ENCODE measurements at places on chromosomes 7 and 10.

GRCh38 chr10:117365612-117366011 lies 9.6 kb downstream of the PDZD8 start:
- DNase-seq, result no peak

DNA sequence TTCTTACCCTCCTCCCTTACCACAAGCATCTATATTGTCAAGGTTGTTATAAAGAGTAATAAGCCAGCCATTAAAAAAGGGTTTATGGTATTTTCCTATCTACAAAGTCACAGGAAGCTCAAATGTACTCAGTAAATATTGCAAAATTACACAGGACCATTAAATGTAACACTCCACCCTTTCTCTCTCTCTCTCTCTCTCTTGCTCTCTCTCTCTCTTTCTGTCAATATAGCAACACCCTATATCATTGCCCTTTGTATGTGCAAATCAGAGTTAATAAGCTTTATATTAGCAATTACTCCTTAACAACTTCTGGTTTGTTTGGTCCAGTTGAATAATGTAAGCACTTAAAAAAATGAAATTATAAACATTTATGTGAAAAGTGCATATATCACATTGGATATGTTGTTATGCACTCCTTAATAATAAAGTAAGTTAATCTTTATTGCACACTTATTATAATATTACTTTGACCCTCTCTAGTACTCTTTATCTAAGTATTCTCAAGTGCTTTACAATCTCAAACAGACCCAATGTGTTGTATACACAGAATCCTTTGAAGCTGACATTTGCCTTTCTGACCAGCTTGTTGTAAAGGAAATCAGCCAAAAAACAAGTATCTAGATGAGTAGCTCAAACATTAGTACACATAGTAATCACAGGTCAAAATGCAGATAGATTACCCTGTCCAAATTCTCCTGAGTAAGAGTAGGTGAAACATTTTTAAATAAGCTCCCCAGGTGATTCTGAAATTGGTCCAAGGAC lies 93.2 kb downstream of the CFTR start:
- no peak for DNase-seq

GRCh38 chr7:121178869-121179497 lies 149.8 kb upstream of the WNT16 start:
- DNase-seq, result no peak

DNA sequence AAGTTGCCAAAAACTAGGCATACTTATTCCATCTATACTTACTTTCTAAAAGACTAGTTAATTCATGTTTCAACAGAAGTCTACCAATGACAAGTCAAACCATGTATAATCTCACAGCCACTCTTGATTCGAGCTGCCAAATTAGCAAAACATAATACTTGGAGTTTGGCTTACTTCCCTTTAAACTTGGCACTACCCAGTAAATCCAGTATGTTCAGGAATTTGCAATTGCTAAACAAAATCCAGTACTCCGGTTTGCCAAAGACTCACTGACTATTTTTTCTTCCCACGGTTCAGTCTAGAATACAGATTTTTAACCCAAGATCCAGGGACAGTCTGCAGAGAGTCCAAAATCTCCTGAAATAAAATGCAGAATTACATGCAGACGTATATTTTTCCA lies 4.6 kb downstream of the OAT start:
- DNase-seq, result no peak

GRCh38 chr7:122307228-122307621 lies 2.7 kb upstream of the FEZF1 start:
- no peak for DNase-seq

- DNase-seq, result no peak
Measured at GRCh38 chr10:46306516-46307184, 19.9 kb downstream of the ANTXRL start.

GRCh38 chr10:2933519-2933918 lies 133.8 kb upstream of the PFKP start:
- DNase-seq, result no peak

- no peak for DNase-seq
Measured at GRCh38 chr7:112082306-112082705, 123.9 kb downstream of the DOCK4 start.

DNA sequence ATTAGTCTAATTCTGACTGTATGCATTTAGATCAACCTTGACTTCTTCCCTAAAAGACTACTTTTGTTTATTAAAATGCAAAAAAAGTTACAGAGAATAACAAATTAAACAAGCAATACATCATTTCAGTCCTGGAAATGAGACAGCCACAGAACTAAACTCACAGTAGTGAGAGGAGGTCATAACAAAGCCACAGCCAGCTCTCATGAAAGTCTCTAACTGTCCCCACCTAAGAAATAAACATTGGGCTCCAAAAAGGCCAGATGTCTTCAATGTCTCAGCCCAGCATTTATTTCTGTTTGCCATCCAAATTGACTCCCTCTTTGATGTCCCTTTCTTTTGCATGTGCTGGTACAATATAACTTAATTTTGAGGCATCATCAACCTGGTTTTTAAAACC lies 74.4 kb downstream of the NHLRC2 start:
- no peak for DNase-seq

Measured in GM06990 (cell line).